Neuronal stem cell (in vitro differentiated cells): ENCODE measurements at places on chromosomes 3 and 15.

- DNase-seq: no peak
- H3K27me3 ChIP-seq: no peaks in the 10 kb centered on the region
- H3K4me1 ChIP-seq: peaks cover 3% of the 10 kb centered on the region
- no peak overlapping the region for H3K27ac ChIP-seq
Observed at GRCh38 chr15:40055576-40056293, 16.8 kb upstream of the SRP14 start.

DNA sequence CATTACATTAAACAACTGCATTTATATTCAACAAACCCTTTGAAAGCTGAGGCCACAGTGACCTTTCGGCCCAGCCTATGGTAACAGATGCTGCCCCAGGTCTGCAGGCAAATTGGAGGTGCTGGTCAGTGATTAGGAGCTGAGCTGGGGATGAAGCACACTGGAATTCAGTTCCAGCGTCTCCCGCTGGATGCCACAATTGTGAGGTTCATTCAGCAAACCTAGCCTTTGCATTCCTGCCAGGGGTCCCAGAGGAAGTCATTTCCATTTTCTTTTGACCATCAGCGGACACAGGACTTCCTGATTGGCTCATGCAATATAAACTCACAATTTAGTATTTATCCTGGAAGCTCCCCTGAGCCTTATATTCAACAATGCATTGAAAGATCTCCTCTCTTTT is 89.5 kb downstream of the IL20RB start:
- no peaks in the 10 kb centered on the region for H3K36me3 ChIP-seq
- H3K4me1 ChIP-seq: peaks cover 6% of the 10 kb centered on the region
- peak overlapping the region; percentile 29 for H3K27ac ChIP-seq
- peak; percentile 20 for DNase-seq

DNA sequence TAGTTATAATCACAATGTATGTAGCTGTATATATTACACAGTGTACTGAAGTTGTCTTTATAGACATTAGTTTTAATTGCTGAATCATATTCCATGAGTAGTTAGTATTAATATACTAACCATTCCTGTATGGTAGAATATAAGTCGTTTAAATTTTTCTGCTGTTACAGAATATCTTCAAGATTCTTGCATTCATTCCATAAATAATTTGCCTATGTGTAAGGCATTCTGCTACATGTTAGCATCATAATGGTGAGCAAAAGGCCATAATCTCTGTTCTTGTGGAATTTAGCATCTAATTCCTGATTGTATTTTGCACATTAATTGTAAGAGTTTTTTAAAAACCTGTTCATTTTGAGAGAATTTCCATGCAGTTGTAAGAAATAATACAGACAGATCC is 14.1 kb downstream of the GYG1 start:
- H3K36me3 ChIP-seq: peaks cover 11% of the 10 kb centered on the region
- H3K4me3 ChIP-seq: no peak overlapping the region
- no peak for DNase-seq
- H3K27me3 ChIP-seq: no peaks in the 10 kb centered on the region
- no peak overlapping the region for H3K27ac ChIP-seq
- H3K4me1 ChIP-seq: peaks cover 5% of the 10 kb centered on the region

DNA sequence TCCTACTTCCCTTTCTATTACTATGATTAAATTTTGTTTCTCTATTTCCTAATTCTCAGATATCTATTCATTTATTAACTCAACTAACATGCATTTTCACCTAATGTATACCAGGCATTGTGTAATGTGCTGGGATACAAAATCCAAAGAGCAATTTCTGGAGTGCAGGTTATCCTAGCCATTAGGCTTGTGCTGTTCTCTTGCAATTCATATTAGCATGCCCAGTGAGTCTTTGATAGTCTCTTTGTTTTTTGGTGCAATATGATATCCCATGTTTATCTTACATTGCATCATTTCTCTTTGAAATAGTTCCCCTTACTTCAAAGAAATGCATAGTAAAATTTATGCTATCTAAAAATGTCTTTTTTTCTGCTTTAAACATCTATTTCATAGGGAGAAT is 13.9 kb upstream of the DPPA4 start:
- H3K27ac ChIP-seq: no peak overlapping the region
- H3K4me3 ChIP-seq: no peak overlapping the region
- no peak for DNase-seq
- H3K4me1 ChIP-seq: peaks cover 8% of the 10 kb centered on the region
- H3K36me3 ChIP-seq: no peaks in the 10 kb centered on the region

DNA sequence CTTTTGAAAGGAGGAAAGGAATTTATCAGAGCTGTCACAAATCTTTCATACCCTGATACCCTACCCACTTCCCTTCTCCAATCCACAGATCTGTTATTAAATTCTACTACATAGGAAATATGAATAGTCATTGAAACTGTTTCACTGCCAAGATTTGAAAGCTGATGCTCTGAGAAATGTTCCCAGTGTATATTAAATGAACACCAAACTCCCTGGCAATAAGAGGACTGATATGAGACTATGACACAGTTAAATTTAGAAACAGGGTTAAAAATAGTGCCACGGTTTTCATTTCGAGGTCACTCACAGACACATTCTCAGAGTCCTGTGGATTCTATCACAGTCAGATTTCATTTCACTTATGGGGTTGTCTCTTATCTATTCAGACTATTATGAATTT is 27.2 kb upstream of the GBE1 start:
- no peaks in the 10 kb centered on the region for H3K4me1 ChIP-seq
- no peak overlapping the region for H3K27ac ChIP-seq
- no peaks in the 10 kb centered on the region for H3K27me3 ChIP-seq
- DNase-seq: no peak

DNA sequence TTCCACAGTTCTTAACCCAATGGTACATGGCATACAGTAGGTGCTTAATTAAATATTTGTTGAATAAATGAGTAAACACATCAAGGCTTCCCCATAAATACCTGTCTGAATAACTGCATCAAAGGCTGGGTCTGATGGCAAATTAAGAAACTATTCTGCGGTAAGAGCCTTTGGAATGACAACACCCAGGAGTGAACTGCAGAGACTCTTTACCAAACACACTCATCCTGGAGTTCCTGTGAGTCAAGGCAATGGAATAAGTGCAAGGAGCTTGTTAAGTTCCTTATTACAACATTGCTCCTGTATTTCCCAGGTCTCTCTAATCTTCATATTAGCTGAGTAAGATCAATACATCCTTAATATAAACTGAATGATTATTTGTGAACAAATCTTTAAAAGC is 119.9 kb upstream of the STT3B start:
- H3K4me3 ChIP-seq: no peak overlapping the region
- H3K27ac ChIP-seq: no peak overlapping the region

DNA sequence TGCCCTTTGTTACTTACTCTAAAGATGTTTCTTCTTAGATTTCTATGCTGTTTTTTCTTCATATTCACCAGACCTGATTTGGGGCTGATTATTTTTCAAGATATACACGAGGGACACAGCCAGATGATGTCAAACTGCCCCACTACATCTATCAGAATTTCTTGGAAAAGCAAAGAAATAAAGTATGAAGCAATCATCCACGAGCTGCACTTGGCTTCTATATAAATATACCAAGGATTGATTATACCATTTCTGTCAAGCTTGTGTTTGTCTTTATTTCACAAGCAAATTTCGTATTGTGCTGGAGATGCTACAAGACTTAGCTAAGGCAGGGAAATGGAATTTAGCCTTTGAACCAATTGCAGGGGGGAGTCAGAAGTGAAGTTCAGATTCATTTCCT is 715.1 kb upstream of the NR2F2 start:
- no peak overlapping the region for H3K4me3 ChIP-seq
- no peaks in the 10 kb centered on the region for H3K36me3 ChIP-seq
- H3K4me1 ChIP-seq: peaks cover 1% of the 10 kb centered on the region
- DNase-seq: no peak

DNA sequence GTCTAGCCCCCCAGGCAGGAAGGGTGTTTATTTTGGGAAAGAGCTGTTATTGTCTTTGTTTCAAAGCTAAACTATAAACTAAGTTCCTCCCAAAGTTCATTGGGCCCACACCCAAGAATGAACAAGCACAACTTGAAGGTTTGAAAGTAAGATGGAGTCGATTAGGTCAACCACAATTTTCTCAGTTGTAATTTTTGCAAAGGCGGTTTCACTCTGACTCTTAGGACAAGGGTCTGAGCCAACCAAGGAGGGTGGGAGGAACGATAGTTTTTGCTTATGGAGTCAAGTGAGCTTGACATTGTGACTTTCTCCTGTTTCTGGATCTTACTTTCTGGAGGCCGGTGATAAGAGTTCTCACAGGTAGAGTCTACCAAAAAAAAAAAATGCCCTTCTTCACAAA is 5.8 kb upstream of the ZNF770 start:
- peaks cover 2% of the 10 kb centered on the region for H3K4me1 ChIP-seq
- no peak for DNase-seq
- H3K36me3 ChIP-seq: no peaks in the 10 kb centered on the region
- no peak overlapping the region for H3K27ac ChIP-seq
- H3K27me3 ChIP-seq: no peaks in the 10 kb centered on the region
- no peak overlapping the region for H3K4me3 ChIP-seq

DNA sequence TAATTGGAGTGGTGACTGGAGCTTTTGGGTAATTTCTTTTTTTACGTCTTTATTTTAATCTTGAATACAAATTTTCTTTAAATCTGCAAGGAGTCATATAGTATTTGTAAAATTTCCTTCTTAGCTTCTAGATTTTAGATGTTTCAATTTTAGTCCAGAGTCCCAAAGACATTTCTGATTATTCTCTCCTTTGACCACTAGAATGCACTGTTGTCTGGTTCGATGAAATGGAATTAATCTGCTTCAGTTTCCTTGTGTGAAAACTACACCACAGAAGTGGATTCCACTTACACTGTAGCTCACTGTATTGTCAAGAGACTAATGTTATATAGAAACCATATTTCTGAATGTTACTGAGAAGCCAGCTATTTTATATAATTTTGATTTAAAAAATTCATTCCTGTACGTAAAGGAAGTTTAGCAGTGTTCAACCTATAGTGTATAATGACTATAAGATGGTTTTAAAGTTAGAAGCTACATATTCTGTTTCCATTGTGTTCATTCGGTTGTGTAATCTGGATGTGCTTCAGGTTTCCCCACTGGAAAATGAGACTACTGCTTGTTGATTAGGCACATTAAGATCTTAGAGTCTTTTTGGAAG is 6.1 kb downstream of the GRAMD1C start:
- DNase-seq: peak; percentile 39
- H3K27ac ChIP-seq: no peak overlapping the region
- no peak overlapping the region for H3K4me3 ChIP-seq
- H3K36me3 ChIP-seq: no peaks in the 10 kb centered on the region
- H3K4me1 ChIP-seq: no peaks in the 10 kb centered on the region

DNA sequence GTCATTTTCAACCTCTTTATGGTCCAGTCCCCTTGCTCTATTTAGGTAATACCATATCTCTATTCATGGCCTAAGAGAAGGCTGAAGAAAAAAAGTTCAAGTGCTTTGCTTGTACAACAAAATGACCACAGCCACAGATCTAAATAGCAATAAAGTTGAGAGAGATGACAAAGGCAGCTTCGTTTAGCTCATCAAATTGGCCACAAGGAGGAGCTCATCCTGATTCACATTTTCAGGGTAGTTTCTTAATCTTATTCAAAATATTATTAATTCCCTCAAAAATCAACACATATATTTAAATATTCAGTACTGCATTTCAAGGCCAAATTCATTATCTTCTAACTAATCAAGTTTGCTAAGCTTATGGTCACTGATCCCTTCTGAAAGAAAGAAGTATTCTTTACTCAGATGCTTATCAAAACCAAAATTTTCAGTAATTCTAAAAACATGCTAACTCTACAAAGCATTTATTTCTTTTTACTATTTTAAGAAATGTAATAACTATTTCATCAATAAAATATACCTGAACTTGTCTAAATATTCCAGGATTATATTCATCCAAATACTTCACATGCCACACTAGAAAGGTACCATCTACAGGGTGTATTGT is 85.5 kb downstream of the DMXL2 start:
- no peaks in the 10 kb centered on the region for H3K27me3 ChIP-seq
- DNase-seq: no peak
- H3K36me3 ChIP-seq: peaks cover 3% of the 10 kb centered on the region
- no peaks in the 10 kb centered on the region for H3K4me1 ChIP-seq
- no peak overlapping the region for H3K27ac ChIP-seq

GRCh38 chr3:33173103-33173502 is 45.5 kb downstream of the SUSD5 start:
- no peak overlapping the region for H3K4me3 ChIP-seq
- no peaks in the 10 kb centered on the region for H3K27me3 ChIP-seq

GRCh38 chr3:158452334-158452733 is 118.7 kb upstream of the MLF1 start:
- no peak for DNase-seq
- no peaks in the 10 kb centered on the region for H3K4me1 ChIP-seq
- H3K27me3 ChIP-seq: no peaks in the 10 kb centered on the region
- no peak overlapping the region for H3K27ac ChIP-seq

GRCh38 chr3:103847081-103848062 is 1412.6 kb downstream of the ZPLD1 start:
- H3K27ac ChIP-seq: no peak overlapping the region
- no peaks in the 10 kb centered on the region for H3K27me3 ChIP-seq
- no peak overlapping the region for H3K4me3 ChIP-seq
- no peaks in the 10 kb centered on the region for H3K36me3 ChIP-seq

DNA sequence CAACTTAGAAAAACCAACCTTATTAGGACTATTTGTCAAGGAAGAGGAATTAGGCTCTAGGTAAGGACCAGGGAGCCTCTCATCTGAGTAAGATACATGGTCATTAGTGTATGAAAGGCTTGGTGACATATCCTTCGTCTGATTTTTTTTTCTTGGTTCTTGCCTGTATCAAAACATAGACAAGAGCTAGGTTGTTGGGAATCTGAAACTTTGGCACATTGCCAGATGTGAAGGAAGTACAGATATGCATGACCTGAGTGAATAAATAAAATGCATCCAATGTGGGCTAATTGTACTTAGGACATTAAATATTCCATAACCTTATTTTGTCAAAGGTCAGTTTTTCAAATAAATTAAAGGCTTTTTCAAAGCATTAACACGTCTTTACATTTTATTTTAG is 151.8 kb downstream of the SYNPR start:
- H3K4me3 ChIP-seq: no peak overlapping the region
- no peaks in the 10 kb centered on the region for H3K27me3 ChIP-seq
- H3K4me1 ChIP-seq: peaks cover 9% of the 10 kb centered on the region
- no peak for DNase-seq
- H3K27ac ChIP-seq: no peak overlapping the region

GRCh38 chr15:78212546-78213424 is 21.6 kb downstream of the ACSBG1 start:
- DNase-seq: no peak
- no peak overlapping the region for H3K27ac ChIP-seq
- no peaks in the 10 kb centered on the region for H3K4me1 ChIP-seq
- H3K36me3 ChIP-seq: no peaks in the 10 kb centered on the region
- H3K27me3 ChIP-seq: no peaks in the 10 kb centered on the region
- no peak overlapping the region for H3K4me3 ChIP-seq

GRCh38 chr15:34065261-34065660 is 26.3 kb upstream of the AVEN start:
- no peak overlapping the region for H3K4me3 ChIP-seq
- no peaks in the 10 kb centered on the region for H3K36me3 ChIP-seq
- no peak for DNase-seq
- no peaks in the 10 kb centered on the region for H3K4me1 ChIP-seq
- no peaks in the 10 kb centered on the region for H3K27me3 ChIP-seq
